Stimulated activated CD4-positive, alpha-beta T cell treated with anti-CD3 and anti-CD28 coated beads, TNF-alpha, amount 100 ng/mL, for 4 hours (primary cell): ENCODE measurements at places on chromosomes 3 and 15.

GRCh38 chr15:66149871-66150270 lies 103.7 kb downstream of the MEGF11 start:
- no peak for DNase-seq

- no peak for DNase-seq
Measured at GRCh38 chr15:81347910-81348309, 24.0 kb upstream of the STARD5 start.

GRCh38 chr3:151183265-151183671 lies 19.7 kb downstream of the GPR171 start:
- no peak for DNase-seq

GRCh38 chr3:29696311-29696710 lies 415.4 kb downstream of the RBMS3 start:
- no peak for DNase-seq

DNA sequence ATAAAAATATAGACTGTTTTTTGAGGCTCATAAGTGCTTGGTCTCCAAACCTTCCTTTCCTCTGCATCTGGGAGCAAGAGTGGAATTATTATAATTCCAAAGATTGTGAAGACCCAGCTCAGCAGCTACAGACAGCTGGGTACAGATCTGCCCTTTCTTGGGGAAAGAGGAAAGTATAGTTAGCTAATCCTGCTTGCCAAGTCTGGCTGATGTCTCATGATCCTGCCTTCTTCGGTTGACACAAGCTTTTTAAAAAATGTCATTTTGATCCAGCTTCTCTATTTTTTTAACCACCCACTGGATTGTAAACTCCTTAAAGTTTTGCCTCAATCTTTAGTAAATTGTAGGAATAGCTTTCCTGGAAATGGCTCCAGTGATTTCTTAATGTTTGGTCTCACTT lies 181.1 kb downstream of the LRTM1 start:
- DNase-seq = no peak

GRCh38 chr3:115549071-115549470 lies 74.2 kb upstream of the GAP43 start:
- no peak for DNase-seq

DNA sequence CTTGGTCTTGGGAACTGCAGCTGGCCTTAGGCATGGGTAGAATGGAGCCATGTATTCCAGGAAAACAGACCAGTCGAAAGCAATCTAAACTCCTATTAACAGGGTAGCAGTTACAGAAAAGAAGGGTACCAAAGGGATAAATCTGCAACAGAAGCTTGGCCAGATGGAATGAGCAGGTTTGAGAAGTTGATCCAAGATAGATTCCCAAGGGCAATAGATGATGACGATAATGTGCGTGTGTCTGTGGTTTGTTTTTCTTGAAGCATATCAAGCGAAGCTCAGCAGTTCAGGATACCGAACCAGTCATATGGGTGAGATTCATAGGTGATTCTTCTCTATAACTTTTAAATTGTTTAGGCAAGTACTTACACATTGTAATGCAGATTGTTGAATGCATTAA lies 203.8 kb upstream of the SEMA6D start:
- DNase-seq = no peak

- DNase-seq = no peak
Measured at GRCh38 chr3:30161375-30161774, 445.0 kb upstream of the TGFBR2 start.

DNA sequence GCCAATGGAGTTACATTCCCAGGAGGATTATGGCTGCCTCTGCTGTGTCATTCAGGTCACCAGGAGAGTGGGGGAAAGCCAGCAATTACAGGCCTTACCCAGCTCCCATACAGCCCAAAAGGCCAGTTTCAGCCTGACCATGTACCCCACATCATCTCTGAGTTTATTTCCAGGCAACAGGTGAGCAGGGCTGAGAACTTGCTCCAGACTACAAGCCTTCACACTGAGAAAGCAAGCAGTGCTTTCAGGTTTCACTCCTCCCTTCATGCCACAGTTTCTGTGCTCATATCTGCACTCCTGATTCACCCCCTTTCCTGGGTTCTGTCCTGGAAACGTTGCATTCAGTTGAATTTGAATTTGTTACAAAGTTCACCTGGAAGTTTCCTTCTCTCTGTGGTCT lies 68.1 kb upstream of the ABI3BP start:
- no peak for DNase-seq

DNA sequence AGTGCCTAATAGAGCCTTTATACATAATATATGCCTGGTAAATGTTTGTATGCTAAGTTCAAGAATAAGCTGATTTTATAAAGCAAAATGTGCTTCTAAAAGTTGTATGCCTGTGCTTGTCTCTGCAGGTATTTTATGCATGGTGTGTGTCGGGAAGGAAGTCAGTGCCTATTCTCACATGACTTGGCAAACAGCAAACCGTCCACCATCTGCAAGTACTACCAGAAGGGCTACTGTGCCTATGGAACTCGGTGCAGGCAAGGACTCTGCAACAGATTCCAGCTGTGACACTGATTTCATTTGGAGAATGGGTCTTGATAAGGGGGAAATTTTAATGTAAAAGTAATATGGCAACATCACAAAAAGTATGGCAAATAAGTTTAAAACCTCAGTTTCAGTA lies 11.9 kb downstream of the MKRN2 start:
- DNase-seq = no peak

DNA sequence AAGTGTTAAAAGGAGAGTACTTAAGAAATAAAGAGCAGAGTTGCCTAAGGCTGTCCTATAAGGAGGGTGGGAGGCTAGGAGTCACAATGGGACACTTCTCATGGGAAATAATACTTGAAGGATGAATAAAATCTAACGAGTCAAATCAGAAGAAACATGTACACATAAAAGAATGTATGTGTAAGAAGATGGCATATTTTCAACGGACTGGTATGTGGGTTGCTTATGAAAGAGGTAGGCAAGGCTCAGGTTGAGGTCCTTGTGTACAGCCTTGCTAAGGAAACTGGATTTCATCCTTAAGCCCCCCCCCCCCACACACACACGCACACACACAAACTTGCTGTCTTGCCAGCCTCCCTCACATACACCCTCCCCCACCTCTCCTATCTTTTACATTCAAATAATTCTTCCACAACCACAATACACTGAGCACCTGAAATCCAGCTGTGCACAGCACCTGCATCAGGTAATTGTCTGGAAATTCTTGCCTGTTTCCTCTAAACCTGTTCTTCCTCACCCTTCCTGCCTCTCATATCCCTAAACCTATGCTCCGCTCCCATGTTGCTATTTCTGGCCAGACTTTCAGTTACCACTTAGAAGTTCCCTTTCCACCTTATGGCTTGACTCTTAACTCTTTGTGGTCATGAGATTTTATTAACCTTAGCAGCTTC lies 79.2 kb downstream of the FMN1 start:
- DNase-seq = no peak

DNA sequence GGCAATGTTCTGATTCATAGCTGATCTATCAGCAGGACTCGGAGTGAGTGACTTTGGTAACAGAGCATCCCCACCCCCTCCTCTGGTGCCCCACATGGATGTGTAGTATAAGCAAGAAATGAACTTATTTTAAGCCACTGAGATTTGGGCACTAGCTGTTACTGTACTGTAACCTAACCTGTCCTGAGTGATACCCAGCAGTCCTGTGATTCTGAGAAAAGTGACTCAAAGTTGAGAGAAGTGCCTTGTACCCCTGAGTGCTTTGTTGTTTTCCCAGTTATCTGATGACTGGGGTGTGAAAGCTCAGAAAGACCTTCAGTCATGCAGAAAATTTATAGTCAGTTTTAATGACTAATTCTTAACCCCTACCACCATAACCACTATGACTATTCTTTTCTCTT lies 439.9 kb upstream of the RBMS3 start:
- DNase-seq = no peak

DNA sequence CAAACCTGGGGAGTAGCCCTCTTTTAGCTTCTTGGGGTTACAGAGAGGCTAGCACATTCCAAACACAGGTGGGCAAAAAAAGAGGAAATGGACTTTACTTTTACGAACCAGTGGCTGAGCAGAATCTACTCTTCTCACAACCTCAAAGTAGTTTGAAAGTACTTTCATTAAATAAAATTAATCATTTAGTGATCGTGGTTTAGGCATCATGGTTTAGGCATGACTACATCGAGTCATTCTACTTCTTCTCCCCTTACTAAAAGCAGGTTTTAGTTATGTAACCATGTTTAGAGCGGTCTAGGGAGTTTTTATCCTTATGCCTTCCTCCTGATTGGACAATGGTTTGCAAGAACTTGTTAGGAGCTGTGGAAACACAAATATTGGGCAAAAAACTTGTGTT lies 2.5 kb upstream of the GREM1 start:
- DNase-seq = no peak
